ENCODE measurements at places on chromosomes 7 and 10.

- no peak for DNase-seq
Observed at GRCh38 chr7:32536585-32536984, 41.3 kb downstream of the AVL9 start.

GRCh38 chr10:61452655-61453641, at the start of gene TMEM26:
TMEM26 (minus strand) TSS chr10:61453381; CDS start chr10:61453081, 300 bp downstream.
- DNase-seq = no peak

DNA sequence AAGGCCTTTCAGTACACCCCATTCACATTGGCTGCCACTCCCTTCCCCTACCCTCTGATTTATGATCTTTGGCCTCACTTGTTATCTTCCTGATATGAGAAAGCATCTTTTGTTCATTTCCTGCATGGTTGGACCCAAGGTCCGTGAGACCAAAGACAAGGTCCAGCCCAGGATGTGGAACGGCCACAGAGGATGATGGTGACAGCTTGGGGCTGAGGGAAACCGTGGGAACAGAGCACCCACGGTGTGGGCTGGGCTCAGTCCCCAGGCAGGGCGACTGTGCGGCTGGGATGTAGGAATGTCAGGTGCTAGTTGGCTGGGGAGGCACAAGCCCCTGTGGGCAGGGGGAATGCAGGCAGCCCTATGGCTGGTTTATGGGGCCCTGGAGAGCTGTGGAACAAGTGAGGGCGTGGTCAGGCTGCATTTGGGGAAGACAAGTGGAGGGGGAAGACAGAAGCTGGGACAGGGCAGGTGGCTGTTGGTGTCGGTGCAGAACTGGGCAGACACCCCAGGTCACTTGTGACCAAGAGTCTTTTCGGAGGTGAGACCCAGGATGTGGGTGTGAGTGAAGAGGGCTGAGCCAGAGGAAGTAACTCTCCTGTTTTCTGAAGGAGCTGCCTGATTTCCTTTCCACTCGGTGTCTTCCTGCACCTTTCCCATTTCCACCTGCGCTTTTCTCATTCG, 51.7 kb upstream of the IGFBP3 start:
- DNase-seq = no peak

- DNase-seq = no peak
Observed at GRCh38 chr10:108434559-108435252, 1270.2 kb upstream of the SORCS1 start.

- no peak for DNase-seq
Observed at GRCh38 chr10:133059093-133059470, 28.6 kb upstream of the ADGRA1 start.

DNA sequence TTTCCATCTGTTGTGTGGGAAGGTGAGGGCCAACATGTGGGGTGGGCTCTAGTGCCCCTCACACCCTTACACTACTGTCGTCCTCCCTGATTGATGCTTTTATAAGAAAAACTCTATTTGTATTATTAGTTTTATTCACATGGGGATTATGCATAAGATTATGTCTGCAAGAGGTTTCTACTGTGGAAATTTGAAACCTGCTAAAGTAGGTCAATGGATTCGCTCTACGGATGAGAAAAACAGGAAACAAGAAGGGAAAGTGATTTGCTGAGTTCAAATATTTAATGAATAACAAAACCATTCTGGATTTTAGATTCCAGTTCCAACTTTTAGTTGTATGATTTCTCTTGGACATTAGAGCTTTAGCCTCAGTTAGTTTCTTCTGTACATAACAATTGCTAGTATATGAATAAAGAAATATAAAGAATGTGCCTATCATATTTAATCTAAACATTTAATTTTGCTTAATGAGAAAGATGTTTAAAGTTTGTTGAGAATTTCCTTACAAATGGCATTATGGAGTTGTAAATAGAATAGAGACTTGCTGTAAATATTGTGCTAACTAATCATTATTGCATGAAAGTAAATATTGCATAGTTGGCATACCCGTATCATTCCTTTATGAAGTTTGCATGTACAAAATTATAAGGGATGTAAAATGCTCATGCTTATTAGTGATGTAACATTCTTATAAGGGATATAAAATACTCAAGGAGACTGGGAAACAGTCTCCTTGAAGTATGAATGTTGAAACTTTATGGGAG, 193.8 kb downstream of the THSD7A start:
- DNase-seq = no peak

DNA sequence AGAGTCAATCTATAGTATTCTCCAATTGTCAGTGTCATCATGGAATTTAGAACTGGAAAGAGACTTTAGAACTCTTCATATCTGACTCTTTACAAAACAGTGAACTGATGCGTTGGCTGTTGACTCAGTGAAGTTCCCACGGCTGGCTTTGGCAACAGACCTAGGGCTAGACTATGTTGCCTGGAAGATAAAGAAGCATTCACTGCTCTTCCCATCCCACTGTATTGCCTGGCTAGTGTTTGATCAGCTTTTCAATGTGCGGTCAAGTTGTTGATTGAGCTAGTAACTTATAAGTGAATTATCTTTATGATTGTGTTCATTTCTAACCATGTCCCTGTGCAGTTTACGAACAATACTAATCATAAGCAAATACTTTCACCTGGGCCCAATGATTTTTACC, 365.7 kb upstream of the LRGUK start:
- no peak for DNase-seq

GRCh38 chr7:140673063-140673773, 473 bp downstream of the ADCK2 start:
- DNase-seq = peak; percentile 41

All from NCI-H748 treated with DMSO at 0.1 percent for 48 hours (cell line).